ENCODE measurements at places on chromosomes 16 and 17.

DNA sequence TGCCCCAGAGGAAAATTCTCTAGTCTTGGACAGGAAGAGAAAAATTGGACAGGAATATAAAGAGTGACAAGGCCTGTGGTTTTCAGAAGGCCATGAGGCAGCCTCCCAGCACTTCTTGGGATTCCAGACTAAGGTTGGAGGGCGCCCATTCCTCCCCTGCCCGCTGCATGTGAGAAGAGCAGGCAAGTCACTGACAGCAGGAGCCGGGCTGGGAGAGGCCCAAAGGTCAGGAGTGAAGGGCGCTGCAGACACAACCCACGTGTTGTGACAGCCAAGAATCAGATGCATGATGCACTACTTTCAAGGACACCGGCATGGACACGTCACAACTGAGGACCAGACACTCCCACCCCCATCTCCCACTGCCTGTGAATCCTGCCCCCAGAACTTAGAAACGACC lies 256.7 kb downstream of the CBLN1 start:
- no peak for DNase-seq

DNA sequence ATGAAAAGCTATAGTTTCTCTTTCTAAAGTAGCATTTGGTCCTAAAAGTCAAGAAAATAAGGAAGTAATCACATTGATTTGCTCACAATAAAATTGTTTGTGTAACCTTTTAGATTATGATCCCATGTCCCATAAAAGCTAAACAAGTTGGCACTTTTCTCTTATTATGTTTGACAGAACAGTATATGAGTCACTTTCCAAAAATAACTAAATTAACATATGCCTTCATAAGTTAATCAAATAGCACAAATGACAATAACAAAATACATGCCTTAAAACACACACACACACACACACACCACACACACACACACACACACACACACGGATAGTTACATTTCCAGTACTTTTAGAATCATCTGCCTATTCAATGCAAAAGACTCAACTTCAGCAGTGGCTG lies 2.8 kb downstream of the MED13 start:
- DNase-seq: no peak

DNA sequence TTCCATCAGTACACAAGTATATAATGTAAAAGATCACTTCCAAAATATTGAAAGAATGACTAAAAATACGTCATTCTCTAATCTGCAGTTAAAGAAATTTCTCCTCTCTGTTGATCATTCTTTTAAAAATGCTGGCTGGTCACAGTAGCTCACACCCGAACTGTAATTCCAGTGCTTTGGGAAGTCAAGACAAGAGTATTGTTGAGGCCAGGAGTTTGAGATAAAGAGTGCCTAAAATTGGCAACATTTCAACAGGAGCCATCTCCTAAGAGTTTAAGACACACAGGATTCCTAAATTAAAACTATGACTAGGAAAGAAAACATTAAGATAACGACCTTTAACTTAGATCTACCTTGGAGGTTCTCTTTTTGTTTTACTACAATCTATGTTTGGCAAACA lies 4.5 kb upstream of the USP32 start:
- no peak for DNase-seq

DNA sequence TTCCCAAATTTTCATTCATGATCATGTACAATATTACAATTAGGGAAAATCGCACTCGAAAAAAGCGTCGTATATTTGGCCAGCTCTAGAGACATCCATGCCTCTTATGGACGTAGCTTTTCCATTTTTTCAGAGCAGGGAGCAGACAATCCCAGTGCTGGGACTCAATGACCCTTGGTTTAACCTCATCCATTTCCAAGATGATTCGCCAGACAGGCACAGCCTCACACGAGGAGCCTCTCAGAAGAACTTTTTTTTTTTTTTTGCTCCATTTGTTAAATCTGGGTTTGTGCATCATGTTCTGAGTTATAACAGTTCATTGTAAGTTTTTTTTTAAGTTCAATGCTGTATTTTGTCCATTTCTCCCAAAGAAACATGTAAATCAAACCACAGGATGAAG lies 92.1 kb downstream of the ZDHHC7 start:
- DNase-seq: no peak

DNA sequence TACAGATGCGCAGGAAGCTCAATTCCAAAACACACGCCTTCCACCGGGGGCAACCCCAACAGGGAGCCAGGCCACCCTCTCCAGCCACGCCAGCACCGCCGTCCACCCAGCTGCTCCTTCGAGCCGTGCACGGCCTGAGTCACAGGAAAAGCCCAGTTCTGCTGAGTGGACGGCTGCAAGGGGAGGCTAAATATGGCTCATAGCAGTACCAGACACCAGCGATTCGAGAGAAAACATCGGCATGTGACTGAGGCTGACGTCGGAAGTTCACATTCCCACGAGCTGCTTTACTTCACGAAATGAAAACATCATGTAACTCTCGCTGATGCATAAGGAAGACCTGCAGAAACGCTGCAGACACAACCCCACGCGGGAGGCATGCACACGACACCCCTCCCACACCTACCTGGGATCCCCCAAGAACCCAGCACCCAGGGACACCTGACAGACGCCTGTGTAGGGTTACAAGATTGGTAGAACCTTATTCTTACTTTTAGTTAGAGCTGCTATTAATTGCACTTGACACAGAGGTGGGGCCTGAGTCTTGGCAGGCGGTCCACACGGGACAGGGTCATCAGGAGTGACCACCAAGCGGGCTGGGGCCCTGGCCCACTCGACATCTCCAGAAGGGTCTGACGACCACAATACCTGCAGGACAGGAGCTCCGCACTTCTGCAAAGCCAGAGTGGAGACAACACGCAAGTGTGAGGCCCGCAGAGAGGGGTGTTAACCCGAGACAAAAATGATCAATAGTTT lies 116.8 kb downstream of the ANKRD11 start:
- peak; percentile 41 for DNase-seq

- DNase-seq: no peak
Measured at GRCh38 chr17:64178011-64178825, 48.3 kb upstream of the ERN1 start.

GRCh38 chr17:13596241-13596923 lies 5.3 kb downstream of the HS3ST3A1 start:
- DNase-seq: peak; percentile 50

DNA sequence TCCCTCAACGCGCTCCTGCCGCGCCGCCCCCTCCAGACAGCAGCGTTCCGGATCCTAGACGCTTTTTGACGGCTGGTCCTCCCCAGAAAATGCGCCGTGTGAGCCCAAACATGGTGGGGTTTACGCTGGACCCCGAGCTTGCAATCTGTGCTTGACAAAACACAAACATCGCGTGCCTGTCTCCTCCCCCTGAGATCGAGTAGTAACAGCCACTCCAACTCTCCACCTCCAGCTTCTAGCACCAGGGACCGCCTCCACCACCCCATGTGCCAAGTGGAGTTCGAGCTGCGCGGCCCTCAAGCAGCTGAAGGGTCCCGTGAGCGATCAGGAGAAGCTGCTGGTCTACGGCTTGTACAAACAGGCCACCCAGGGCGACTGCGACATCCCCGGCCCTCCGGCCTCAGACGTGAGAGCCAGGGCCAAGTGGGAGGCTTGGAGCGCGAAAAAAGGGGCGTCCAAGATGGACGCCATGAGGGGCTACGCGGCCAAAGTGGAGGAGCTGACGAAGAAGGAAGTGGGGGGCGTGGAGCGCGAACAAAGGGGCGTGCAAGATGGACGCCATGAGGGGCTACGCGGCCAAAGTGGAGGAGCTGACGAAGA lies 656 bp upstream of the GEMIN4 start:
- DNase-seq: peak; percentile 85

DNA sequence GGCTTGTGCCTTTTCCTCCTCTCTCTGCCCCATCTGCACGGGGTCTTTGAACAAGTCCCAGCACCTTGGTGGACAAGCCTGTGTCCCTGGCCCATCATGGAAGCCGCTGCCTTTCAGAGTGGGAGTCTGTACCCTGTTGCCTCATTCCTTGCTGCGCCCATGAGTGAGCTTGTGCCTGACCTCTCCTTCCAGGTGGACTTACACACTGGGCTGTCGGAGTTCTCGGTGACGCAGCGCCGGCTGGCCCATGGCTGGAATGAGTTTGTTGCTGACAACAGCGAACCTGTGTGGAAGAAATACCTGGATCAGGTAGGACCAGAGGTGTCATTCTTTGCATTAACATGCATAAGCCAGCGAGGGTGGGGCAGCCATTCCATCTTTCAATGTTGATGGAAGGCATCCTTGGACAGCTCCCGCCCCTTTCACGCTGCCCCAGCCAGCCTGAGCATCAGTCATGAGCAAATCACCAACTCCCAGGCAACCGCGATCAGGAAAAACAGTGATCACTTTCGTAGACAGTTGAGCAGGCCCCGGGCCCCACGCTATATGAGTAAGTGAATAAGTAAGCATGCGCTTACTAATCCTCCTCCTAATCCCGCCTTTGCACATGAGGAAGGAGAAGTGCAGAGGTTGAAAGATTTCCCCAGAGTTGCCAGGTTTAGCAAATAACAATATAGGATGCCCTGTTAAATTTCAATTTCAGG lies 36.8 kb downstream of the ATP2C2 start:
- no peak for DNase-seq

- DNase-seq: no peak
Measured at GRCh38 chr17:58281511-58282011, 826 bp upstream of the MPO start.

- DNase-seq: no peak
Measured at GRCh38 chr17:46181940-46182339, 11.3 kb downstream of the KANSL1 start.

GRCh38 chr17:73870068-73870467 lies 225.8 kb upstream of the SDK2 start:
- DNase-seq: no peak

DNA sequence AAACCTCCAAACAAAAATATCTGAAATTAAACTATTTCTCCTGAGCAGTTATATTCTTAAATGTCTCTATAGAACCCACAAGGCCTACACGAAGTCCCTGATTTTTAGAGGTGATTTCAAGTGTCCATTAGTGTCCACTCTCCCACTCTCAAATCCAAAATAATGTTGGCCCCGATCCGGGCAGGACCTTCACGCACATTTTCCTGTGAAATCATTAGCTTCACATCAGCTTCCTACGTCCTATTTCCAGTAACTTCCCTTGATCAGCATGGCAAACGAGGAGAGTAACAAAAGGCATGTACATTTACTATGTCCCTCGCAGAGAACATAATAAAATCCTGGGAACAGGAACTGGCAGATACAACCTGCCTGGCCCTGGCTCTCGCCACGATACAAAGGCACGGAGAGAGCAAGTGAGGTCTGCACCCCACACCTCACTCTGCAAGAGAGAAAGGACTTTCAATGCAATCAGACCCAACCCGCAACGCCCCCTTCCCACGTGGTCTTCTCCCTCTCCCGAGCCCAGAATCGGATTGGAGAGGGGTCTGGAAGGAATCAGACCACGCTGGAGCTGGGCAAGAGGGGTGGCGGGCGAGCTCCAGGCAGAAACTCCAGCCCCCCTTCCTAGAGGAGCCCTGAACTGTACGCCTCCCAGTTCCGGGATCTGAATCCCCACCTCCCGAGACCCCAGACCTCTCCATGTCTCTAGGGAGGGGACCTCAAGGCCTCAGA lies 17.5 kb upstream of the C17orf78 start:
- peak; percentile 78 for DNase-seq

DNA sequence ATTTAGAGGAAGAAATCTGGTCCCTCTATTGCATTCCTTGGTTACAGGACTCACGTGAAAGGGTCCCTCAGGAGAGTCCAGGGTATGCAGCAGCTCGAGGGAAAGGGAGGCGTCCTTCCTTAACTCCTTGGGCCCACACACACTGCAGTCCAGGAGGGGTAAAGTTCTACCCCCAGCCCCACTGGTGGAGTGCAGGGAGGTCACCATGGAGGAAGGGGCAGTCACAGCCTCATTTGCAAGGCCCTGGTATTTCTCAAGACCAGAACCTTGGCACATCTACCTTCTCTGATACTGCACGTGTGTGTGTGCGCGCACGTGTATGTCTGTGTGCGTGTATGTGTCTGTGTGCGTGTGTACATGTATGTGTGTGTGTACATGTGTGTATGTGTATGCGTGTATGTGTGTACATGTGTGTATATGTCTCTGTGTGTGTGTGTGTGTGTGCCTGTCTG lies 11.1 kb downstream of the HIC1 start:
- DNase-seq: peak; percentile 37

- no peak for DNase-seq
Measured at GRCh38 chr17:51699303-51699702, 439.0 kb downstream of the UTP18 start.

DNA sequence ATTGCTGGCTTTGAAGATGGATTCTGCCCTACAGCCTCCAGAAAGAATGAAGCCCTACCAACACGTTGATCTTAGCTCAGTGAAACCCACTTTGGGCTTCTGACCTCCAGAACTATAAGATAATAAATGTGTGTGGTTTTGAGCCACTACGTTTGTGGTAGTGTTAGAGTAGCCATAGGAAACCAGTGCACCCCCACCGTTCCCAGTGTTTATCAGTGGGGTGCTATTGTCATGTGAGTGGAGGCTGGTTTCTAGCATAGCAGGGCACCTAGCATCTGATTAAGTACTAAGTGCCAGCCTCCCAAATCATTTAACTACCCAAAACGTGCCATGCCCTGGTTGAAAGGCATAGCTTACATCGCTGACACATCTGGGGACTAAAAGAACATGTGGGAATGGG lies 423.9 kb downstream of the UTP18 start:
- DNase-seq: no peak

DNA sequence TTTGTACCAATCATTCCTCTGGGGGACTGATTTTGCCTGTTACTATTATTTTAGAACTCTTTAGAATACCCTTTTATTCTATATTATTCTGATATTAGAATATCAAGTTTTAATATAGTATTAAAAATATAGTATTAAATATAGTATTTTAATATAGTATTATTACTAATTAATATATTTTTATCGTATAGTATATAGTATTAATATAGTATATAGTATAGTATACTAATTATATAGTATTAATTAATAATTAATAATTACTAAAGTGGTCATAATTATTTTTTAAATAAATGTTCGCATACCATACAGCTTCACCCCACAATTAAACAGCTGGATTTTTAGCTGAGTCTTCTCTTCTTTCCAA lies 73.3 kb downstream of the GNAO1 start:
- no peak for DNase-seq

DNA sequence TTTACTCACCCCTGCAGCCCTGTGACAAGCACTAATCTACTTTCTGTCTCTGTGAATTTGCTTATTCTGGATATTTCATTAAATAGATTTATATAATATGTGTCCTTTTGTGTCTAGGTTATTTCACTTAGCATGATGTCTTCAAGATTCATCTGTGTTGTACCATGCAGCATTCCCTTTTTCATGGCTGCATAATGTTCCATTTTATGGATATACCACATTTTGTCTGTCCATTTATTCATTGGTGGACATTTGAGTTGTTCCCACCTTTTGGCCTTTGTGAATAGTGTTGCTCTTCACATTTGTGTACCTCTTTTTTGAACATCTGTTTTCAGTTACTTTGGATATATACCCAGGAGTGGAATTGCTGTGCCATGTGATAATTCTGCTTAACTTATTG lies 110.3 kb downstream of the ELAC2 start:
- no peak for DNase-seq
